ENCODE measurements at places on chromosomes 3 and 15. TPM values are rescaled to one million over a fixed set of nuclear protein-coding genes. Genes with fewer than 3 reads are reported as not detected.

ABHD14A gene
- polyA plus RNA-seq: 117 TPM

EFCC1 gene
- polyA plus RNA-seq: 0.22 TPM

GABRA5 gene
- polyA plus RNA-seq: not detected

DNA sequence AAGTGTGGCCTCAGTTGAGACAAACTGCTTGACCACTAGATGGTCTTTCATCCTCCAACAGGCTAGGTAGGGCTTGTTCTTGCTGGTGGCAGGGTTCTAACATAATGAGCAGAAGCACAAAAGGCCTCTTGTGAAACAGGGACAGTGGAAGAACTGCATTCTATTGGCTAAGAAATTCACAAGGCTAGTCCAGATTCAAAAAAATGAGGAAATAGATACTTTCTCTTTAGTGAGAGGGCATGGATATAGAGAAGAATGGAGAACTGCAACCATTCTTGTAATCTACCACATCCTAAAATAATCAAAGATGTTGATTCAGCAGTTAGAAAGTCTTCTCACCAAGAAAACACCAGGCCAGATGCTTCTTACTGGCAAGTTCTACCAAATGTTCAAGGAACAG, 143.7 kb upstream of the LRIG1 start:
- no peak for DNase-seq

DNA sequence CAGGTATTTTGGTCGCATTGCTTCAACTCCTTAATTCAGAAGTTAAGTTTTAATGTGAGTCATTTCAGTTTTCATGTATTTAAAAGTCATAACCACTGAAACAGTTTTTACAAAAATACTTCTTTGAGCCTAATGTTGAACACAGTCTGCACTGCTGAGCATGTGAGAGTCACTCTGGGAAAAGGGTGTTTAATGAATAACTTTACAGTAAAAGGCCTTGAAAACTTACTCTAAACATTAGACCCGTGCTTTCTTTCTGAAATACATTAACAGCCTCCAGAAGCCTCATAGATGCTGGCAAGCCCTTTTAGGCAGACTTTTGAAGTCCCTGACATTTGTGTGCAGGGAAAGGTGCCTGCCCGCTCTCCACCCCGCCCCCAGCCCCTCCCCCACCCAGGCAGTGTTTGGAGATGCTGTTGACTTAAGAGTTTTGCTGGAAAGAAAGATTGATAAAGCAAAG, 68.9 kb upstream of the NR2F2 start:
- no peak for DNase-seq

DNA sequence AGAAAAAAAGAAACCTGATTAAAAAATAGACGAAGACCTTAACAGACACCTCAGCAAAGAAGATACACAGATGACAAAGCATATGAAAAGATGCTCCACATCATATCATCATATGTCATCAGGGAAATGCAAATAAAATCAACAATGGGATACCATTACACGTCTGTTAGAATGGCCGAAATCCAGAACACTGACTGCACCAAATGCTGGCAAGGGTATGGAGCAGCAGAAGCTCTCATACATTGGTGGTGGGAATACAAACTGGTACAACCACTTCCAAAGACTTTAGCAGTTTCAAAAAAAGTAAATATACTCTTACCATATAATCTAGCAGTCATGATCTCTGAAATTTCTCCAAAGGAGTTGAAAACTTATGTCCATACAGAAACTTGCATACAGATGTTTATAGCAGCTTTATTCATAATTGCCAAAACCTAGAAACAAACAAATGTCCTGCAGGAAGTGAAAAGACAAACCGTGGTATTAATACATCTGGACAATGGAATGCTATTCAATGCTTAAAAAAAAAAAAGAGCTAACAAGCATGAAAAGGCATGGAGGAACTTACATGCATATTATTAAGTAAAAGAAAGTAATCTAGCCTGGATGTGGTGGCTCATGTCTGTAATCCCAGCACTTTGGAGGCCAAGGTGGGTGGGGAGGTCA, 107.4 kb downstream of the HES1 start:
- DNase-seq: no peak

DNA sequence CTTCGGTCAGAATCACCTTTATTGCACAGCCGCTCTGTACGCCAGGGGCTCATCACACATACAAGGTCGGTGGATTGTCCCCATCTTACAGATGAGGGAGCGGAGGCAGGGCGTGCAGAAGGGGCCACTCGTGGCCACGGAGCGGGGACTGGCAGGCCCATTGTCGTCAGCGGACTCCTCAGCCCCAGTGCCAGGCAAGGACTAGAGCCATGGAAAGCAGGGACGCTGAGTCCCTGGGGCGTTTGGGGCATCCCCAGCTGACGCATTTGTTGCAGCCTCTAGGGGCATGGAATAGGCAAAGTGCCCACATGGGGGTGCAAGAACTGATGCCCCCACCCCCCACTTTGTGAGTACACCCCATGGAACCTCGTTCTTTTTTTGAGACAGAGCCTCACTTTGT, 29.8 kb upstream of the FURIN start:
- DNase-seq: no peak

DNA sequence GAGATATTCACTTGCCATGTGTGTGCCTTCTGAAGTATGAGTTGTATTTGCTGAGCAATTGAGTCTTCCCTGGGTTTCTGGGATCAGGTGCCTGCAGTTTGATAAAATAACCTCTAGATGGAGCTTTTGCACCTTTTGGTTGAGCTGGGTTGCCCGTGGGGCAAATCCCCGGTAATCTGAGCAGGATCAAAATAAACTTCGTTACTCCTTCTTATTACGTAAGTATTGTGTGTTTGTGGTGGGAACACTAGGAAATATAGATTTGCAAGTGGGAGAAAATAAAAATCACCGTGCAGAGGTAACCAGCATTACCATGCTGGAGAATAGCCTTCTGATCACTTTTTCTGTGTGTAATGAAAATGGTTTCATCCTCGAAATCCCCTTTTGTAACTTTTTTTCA, 277.4 kb upstream of the NR2E3 start:
- DNase-seq: no peak

DNA sequence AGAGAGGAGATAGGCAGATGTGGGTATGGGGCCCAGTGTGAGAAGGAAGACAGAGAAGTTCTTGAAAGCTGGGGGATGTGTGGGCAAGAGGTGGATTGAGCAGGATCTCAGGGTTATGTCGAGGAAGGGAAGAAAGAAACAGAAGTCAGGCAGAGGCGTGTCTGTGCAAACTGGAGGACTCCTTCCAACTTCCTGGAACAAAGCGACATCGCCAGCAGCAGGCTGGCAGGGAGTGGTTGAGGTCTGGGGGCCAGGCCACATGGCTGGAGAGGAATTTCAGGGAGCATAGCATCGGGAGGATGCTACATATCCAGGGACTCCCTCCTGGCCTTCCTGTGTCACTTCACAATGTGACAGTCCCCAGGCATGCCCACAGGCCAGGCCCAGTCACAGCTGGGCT, 42.9 kb upstream of the MYZAP start:
- no peak for DNase-seq

DNA sequence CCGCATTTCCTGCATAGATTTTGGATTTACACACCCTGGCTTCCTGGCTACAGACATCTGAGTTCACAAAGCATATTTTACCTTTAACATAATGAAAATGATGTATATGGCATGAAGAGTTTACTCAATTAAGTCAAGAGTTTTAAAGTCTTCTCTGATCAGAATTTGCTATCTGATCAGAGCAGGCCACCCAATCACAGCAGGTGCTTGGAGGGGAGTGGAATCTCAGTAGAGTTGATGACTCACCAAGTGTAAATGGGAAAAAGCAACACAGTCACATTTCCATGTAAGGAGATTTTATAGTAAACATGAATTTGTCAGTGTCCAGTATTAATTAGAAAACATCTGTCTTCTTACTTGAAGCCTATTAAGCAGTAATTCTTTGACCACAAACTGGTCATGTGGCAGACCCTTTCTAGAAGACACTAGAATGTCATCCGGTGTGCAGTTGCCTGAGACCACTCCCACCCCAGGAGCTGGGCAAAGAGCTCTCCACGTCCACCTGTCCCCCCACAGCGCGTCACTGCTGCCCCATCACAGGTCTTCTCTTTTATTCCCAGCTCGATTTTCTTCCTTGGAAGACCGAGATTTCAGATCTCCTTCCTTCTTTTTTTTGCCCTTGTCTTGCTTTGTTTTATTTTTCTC, 10.8 kb downstream of the MESD start:
- DNase-seq: no peak

DNA sequence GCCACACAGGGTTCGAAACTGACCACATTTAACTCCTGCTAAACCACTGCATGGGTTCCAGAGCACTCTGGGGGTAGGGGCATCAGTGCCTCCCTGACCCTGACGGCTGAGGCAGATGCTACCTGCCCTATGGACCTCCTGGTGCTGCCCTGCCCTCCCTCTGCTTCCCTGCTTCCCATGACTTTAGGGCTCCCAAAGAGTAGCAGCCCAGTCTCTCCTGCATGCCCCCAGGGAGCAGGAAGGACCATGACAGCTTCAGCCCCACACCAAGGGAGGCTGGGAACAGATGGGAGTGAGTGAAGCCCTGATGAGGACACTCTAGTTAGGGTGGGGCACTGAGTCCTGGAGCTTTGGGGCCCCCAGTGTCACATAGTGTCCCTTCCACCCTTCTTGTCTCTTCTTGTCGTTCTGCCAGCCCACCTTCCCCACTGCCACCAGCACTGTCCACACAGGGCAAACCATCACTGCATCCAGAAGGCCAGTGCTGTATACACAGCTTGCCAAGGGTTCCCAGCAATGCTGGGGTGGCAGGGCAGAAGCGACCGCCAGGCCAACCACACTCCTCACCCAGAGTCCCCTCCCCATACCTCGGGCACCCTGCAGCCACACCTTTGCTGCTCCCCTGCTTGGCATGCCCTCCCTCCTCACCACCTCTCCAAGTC, 31.0 kb downstream of the SRPRB start:
- DNase-seq: no peak

GRCh38 chr3:17340693-17341092, 401.7 kb downstream of the TBC1D5 start:
- DNase-seq: no peak

DNA sequence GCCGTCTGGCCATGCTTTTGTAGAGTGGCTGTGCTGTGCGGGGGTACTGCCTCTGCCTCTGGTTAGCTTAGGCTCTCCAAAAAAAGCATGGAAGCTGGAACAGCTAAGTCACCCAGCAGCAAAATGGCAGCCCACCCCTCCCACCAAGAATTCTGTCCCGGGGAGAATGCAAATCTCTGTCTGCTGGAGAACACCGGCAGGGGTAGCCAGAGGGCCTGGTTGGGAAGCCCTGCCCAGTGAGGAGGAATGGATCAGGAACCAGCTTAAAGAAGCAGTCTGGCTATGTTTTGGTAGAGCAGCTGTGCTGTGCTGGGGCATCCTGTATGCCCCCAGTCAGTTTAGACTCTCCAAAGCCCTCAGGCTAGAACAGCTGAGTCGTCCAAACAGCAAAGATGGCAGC, 56.2 kb upstream of the PTPRG start:
- no peak for DNase-seq

DNA sequence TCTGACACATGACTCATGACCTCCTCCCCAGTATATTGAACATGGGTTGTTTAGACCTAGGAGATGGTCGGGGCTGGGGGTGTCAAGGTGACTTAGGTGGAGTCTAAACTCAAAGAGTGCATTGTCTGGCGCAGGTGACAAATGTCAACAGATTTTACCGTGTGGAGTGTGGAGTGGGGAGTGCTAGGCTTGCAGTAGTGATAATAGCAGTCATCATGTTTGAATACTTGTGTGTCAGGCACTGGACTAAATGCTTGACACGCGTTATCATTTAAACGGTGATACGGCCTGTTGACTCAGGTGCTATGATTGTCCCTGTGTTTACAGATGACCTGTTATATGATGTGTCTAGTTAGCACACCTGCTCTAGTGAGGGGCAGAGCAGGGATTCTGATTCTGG, 30.8 kb downstream of the MUC20 start:
- no peak for DNase-seq

DNA sequence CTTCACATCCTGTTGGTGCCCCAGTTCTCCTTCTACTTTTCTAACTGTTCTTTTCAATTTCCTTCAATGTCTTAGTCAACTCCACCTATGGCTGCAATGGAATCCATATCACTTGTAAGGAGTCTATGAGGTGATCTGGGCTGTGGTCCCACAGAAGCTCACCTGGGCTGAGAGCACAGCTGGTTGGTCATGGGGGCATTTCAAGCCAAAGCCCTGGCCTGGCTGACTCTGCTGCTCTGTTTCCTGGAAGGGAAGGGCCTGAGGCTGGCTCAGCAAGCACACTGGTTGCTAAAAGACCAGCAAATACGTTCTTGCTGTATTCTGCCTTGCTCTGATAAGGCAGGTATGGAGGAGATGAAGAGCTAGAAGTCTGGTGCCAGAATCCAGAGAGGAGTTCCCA, 29.0 kb downstream of the AMOTL2 start:
- no peak for DNase-seq

DNA sequence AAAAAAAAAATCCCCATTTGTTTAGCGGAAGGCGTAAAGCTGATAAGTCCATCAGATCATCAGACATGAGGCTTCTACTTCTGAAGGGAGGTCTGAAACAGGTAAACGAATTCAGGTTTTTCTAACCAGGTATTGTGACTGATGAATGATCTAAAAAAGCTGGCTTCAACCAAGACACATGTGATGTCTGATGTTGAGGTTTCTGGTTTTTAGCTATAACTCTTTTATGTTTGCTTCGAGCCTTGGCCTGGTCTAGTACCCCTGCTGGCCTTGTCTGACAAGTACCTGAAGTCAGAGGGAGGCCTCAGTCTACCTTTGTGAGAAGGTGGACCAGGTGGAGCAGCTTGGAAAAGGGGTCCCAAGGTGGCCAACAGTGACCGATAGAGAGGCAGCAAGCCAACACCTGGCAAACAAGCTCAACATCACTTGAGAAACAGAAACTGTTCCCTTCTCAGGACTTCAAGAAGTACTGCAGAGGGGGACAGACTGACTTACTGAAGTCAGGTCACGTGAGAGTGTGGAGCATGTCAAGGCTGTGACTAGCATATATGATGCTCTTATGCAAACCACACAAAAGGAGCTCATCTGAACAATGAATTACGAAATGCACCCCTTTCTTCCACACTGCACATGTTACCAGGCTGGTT, 33.0 kb upstream of the CA12 start:
- DNase-seq: no peak

DNA sequence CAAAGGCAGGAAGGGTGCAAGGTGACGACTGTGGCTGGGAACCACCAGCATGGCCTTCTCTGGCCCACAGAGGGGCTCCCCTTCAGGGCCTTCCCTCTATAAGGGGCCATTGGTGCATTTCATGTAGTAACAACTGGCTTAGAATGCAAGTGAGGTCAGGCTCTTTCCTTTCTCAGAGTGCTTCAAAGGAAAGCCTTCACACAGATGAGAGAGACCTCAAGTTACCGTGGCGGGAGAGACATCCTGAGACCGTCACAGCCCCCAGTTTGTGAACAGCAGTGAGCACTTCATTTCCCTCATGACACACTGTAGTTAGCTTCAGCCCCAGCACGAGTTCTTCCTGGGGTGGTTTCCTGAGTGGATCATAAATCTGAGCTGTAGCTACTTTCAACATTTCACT, 96.6 kb upstream of the LIMD1 start:
- DNase-seq: no peak
